Activated CD4-positive, alpha-beta memory T cell treated with anti-CD3 and anti-CD28 coated beads for 36 hours (primary cell): ENCODE measurements at places on chromosomes 2 and 18.

DNA sequence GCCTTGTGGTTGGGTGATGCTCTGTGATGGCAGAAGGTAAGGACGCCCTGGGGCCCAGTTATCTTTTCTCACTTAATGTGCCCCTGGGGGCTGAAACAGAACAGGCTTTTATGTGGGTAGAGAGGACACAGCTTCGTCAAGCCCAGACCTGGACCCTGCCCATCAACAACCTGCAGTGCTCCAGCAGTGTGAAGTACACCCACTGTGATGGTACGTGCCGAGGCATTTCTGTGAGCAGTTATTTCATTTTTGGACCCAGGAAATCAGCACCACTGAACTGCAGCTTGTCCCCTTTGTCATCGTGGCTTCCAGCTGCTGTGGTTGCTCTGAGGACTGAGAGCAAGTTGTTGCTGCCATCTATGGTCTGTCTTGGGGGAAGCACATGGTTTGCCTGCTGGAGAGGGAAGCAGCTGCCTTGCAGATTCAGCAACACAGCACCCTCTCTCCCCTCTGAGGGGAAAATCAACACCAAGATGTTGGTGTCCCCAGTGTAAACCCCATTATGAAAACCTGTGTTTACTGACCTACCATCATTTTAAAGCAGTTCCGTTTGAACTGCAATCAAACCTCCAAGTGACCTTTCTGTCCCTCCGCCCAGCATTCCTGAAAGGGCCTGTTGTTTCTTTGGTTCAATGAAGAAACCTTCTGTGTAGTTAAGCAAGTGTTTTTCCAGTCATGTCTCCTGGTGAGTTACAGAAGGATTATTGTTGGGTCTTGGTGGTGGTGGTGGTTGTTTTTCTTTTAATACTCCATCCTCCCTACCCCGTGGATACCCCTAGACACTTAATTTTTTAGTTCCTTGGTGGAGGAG lies 158.2 kb downstream of the MGAT5 start:
- H3K4me1 ChIP-seq, result peaks cover 35% of the 10 kb centered on the region
- no peak overlapping the region for H3K4me3 ChIP-seq
- no peaks in the 10 kb centered on the region for H3K27me3 ChIP-seq
- peak; percentile 78 for DNase-seq

DNA sequence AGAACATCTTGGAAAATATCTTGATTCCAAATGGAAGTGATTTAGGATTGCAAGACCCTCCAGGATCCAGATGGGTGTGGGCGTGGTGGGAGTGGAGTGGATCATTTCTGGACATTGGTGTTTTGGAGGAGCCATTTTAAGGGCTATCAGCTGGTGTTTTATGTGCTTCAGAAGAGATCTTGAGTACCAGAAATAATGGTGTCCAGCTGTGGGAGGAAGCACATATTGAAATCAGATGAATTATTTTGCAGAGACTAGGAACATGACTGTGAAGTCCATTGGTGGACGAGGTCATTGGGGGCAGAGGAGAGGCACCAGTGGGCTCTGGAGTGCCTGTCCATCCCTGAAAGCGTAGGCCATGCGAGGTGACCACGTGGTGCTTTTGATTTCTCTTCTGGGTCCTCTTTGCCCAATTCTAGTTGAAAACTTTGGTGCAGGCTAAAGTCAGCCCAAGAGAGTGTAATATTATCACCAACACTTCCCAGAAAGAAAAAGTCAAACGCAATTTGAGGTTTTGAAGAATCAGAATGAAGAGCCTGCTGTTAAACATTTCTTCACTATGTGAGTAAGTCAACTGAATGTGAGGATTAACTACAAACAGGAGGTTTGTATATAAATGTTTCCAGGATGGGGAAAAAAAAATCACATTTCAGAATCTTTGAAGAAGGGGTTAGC lies 31.6 kb downstream of the RNF144A start:
- no peak overlapping the region for H3K27ac ChIP-seq
- peaks cover 20% of the 10 kb centered on the region for H3K36me3 ChIP-seq
- no peaks in the 10 kb centered on the region for H3K27me3 ChIP-seq
- no peak overlapping the region for H3K4me3 ChIP-seq
- peaks cover 37% of the 10 kb centered on the region for H3K4me1 ChIP-seq
- DNase-seq, result no peak

GRCh38 chr2:211216221-211216620 lies 659.8 kb downstream of the CPS1 start:
- H3K36me3 ChIP-seq, result no peaks in the 10 kb centered on the region
- no peaks in the 10 kb centered on the region for H3K4me1 ChIP-seq
- DNase-seq, result no peak
- no peaks in the 10 kb centered on the region for H3K27me3 ChIP-seq
- no peak overlapping the region for H3K27ac ChIP-seq

GRCh38 chr2:202429164-202429980 lies 53.2 kb downstream of the BMPR2 start:
- H3K4me3 ChIP-seq, result no peak overlapping the region
- DNase-seq, result no peak
- no peak overlapping the region for H3K27ac ChIP-seq

GRCh38 chr2:11824901-11825828 lies 78.7 kb downstream of the LPIN1 start:
- H3K4me1 ChIP-seq, result peaks cover 28% of the 10 kb centered on the region
- DNase-seq, result no peak
- no peak overlapping the region for H3K27ac ChIP-seq
- peaks cover 64% of the 10 kb centered on the region for H3K36me3 ChIP-seq

- no peak overlapping the region for H3K27ac ChIP-seq
- H3K4me1 ChIP-seq, result peaks cover 2% of the 10 kb centered on the region
- no peak for DNase-seq
- no peaks in the 10 kb centered on the region for H3K36me3 ChIP-seq
- no peaks in the 10 kb centered on the region for H3K27me3 ChIP-seq
Measured at GRCh38 chr2:47771211-47771610, 11.7 kb upstream of the MSH6 start.

DNA sequence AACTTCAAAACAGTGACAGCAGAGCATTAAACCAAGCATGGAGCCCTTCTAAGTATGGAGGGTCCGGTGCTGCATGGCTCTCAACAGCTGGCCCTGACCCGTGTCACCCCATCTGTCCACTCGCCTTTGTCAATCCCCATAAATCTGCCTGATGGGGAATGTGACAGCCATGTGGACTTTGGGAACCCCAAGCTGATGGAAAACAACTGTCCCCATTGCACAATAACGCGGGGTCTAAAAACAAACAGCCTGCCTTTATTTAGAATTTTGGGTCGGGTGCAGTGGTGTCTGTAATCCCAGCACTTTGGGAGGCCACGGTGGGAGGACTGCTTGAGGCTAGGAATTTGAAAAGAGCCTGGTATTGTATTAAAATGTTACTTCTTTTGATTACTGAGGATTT lies 17.1 kb upstream of the THADA start:
- H3K4me1 ChIP-seq, result no peaks in the 10 kb centered on the region
- no peaks in the 10 kb centered on the region for H3K36me3 ChIP-seq
- no peak overlapping the region for H3K4me3 ChIP-seq
- peaks cover 3% of the 10 kb centered on the region for H3K27me3 ChIP-seq

DNA sequence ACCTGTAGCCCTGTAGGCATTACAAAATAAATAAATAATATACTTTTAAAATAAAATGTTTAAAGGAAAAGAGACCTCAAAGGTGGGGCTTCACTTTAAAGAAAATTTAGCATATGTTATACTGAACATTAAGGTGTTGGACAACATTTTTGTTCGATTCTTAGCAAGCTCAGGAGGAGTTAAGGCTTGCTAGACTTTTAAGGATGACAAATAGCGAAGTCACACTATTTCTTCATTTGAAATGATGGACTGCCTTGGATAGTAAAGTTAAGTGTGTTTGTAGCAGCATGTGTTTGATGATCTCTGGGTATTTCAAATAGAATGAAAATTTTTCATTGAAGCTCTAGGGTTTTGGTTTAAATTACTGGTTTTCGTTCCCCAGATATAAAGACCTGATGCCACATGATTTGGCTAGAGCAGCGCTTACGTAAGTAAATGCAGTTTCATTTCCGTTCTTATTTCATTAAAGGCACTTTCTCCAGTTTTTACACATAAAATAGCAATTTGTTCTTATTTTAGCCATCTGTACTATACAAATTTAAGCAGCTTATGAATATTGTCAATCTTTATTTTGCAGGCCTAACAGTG lies 24.9 kb downstream of the HADHB start:
- no peak for DNase-seq
- H3K36me3 ChIP-seq, result peaks cover 11% of the 10 kb centered on the region
- H3K27me3 ChIP-seq, result no peaks in the 10 kb centered on the region
- no peak overlapping the region for H3K4me3 ChIP-seq
- peaks cover 17% of the 10 kb centered on the region for H3K4me1 ChIP-seq
- no peak overlapping the region for H3K27ac ChIP-seq

DNA sequence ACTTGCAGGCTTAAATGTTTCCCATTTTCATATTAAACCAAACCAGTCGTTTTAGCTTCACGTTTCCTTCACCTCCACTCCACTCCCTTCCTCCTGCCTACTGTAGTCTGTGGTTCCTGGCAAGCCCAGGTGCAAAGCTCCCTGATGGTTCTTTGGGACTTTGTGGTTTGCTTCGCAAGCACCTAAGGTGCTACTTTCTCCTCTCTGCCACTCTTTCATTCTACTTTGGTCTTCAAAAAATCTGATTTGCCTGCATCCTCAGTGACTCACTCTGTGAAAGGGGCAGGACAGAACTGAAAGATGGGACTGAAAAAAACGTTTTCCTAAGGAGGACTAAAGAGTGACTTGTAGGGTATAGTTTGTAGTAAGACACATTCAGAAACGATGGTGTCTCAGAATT lies 228.4 kb downstream of the CYRIA start:
- peaks cover 9% of the 10 kb centered on the region for H3K27me3 ChIP-seq
- no peak for DNase-seq
- no peak overlapping the region for H3K4me3 ChIP-seq
- no peaks in the 10 kb centered on the region for H3K36me3 ChIP-seq
- H3K27ac ChIP-seq, result no peak overlapping the region

- H3K4me1 ChIP-seq, result peaks cover 16% of the 10 kb centered on the region
- H3K36me3 ChIP-seq, result no peaks in the 10 kb centered on the region
- peaks cover 36% of the 10 kb centered on the region for H3K27me3 ChIP-seq
- DNase-seq, result peak; percentile 71
- no peak overlapping the region for H3K4me3 ChIP-seq
Measured at GRCh38 chr18:80171054-80171872, 62.2 kb downstream of the ADNP2 start.

DNA sequence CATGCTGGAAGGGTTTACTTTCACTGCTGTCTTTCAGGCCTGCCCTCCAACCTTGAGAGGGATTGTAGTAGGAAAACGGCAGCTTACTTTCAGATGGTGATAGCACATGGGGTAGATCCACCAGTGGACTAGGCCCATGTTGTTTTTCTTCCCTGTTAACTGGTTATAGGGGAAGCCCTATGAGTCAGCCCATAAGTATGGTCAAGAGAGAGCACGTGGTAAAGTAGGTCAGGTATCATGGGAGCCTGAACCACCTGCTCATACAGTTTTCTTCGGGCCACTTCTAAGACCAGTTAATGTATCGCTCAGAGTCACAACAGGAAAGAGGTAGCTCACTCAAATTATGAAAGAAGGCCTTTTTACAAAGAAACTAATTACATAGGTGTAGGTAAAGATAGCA lies 33.0 kb downstream of the PDK1 start:
- peaks cover 63% of the 10 kb centered on the region for H3K36me3 ChIP-seq
- peaks cover 27% of the 10 kb centered on the region for H3K4me1 ChIP-seq
- H3K4me3 ChIP-seq, result no peak overlapping the region
- DNase-seq, result no peak
- peaks cover 1% of the 10 kb centered on the region for H3K27me3 ChIP-seq

GRCh38 chr18:32378705-32379104 lies 92.0 kb downstream of the GAREM1 start:
- no peaks in the 10 kb centered on the region for H3K27me3 ChIP-seq
- H3K4me1 ChIP-seq, result no peaks in the 10 kb centered on the region
- H3K36me3 ChIP-seq, result no peaks in the 10 kb centered on the region
- H3K4me3 ChIP-seq, result no peak overlapping the region
- DNase-seq, result no peak
- H3K27ac ChIP-seq, result no peak overlapping the region

- H3K27me3 ChIP-seq, result peaks cover 32% of the 10 kb centered on the region
- no peak overlapping the region for H3K27ac ChIP-seq
- peaks cover 6% of the 10 kb centered on the region for H3K4me1 ChIP-seq
- H3K4me3 ChIP-seq, result no peak overlapping the region
Measured at GRCh38 chr2:222707102-222707688, 35.7 kb downstream of the MOGAT1 start.

DNA sequence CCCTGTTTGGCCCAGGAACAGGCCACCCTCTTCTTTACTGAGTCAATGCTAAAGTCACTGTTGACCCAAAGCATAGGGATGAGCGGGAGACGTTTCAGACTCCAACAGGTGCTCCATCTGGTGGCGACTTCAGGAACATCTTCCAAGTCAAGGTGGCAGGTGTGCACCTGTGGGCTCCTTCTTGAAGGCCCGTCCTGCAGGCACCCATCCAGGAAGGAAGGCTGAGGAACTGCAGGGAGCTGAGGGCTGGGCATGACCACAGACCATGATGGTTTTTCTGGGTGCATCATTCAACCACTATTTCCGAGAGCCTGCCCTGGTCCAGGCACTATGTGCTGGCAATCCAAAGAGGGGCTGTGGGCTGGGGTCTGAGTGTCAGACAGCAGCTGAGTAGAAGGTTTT lies 142.8 kb downstream of the NDUFA10 start:
- H3K4me3 ChIP-seq, result no peak overlapping the region
- DNase-seq, result peak; percentile 66
- no peak overlapping the region for H3K27ac ChIP-seq

- peak overlapping the region; percentile 85 for H3K27ac ChIP-seq
- H3K4me1 ChIP-seq, result peaks cover 38% of the 10 kb centered on the region
- H3K27me3 ChIP-seq, result no peaks in the 10 kb centered on the region
- H3K4me3 ChIP-seq, result no peak overlapping the region
- no peak for DNase-seq
Measured at GRCh38 chr2:46020416-46020815, 276.8 kb upstream of the EPAS1 start.

DNA sequence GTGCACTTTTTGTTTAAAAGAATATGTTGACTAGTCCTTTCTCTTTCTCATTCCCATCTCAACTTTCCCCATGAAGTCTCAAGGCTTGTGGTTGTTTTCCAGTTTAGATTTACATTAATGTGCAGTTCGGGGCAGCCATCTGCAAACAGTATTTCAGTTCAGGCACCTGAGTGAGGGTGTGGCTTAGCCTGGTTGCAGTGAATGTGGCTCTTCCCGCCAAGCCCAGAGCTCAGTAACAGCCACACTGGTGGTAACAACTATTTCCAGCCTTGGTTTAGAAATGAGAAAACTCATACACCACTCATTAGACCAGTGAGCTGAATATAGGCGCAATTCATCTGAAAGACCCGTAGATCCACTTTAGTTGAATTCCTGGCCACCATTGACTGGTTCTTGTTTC lies 394.3 kb downstream of the CMPK2 start:
- no peak overlapping the region for H3K27ac ChIP-seq
- no peak overlapping the region for H3K4me3 ChIP-seq
- H3K36me3 ChIP-seq, result no peaks in the 10 kb centered on the region
- H3K4me1 ChIP-seq, result no peaks in the 10 kb centered on the region
- DNase-seq, result no peak

DNA sequence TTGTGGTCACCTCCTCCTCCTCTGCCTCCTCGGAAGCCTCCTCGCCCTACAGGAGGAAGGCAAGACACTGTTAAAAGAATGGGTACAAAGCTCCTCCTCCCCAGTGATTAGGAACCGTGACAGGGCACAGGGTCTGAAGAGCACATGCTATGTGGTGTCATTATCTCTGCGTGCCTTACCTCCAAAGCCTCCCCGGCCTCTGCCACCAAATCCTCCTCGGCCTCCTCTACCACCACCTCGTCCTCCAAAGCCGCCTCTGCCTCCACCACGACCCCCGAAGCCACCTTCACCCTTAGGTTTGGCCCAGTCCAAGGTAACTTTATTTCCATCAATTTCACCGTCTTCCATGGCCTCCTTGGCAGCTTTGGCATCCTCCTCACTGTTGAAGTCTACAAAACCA lies 9.1 kb downstream of the NCL start:
- DNase-seq, result no peak
- no peak overlapping the region for H3K4me3 ChIP-seq
- H3K36me3 ChIP-seq, result peaks cover 67% of the 10 kb centered on the region
- peaks cover 33% of the 10 kb centered on the region for H3K4me1 ChIP-seq
